ENCODE measurements at places on chromosomes 11 and 22.

DNA sequence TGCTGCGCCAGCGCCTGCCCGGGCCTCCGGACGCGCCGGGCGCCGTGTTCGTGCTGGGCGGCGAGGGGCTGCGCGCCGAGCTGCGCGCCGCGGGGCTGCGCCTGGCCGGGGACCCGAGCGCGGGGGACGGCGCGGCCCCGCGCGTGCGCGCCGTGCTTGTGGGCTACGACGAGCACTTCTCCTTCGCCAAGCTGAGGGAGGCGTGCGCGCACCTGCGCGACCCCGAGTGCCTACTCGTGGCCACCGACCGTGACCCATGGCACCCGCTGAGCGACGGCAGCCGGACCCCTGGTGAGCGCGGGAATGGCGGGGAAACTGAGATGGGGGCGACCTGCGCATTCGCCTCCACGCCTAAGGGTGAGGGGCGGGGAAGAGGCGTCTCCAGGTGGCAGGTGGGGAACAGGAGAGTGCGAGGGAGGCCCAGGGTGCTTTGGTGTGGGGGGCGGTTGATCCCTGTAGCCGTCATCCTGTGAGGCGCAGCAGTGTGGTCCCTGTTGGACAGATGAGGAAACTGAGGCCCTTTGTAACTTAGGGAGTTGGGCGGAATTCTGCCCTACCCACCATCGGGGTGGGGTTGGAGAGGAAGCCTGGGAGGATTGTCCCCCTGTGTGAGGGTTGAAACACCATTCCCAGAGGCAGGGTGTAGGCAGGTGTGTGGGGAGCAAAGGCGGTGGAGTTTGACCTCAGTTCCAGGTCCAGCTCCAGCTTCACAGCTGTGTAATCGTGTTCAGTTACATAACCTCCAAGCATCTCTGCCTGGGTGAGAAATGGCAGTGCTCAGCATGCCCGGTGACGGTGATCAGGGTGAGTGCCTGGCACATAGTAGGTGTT lies 758 bp downstream of the PDXP start:
- no peak for DNase-seq

DNA sequence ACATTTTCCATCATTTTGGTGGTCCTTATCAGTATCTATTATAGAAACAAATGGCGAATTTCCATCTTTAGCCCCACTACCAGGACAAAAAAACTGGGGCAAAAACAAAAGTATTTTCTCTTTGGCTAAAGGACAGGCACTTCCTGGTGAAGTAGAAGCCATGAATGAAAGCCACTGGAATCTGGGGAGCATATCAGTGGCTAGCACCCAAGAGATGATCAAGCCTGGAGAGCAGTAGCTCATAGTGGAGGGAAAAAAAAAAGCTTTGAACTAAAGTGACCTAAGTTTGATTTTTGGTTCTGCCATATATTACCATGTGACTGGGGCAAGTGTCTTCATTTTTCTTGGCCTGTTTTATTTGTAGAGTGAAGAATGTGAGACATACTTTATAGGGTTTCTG lies 272.3 kb downstream of the GUCY1A2 start:
- no peak for DNase-seq

GRCh38 chr22:20751185-20751851 lies 22.6 kb upstream of the SERPIND1 start:
- no peak for DNase-seq

GRCh38 chr11:50174189-50174588 lies 141.5 kb downstream of the OR4C45 start:
- DNase-seq: no peak

DNA sequence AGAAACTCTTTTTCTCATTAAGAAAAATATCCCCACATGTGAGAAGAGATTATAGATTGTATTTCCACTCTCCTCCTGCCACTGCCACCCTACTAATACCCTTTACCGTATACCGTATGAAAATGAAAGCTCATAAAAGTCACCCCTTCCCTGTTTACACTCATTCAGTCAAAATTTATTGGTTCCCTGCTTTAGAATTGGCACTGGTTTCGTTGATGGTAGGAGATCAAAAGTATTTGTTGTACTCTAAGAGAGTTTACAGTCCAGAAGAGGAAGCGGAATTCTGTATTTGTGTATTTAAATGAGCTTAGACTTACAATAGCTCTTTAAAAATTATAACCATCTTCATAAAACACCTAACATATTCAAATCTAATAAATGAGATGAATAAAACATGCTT lies 68.2 kb downstream of the BBOX1 start:
- no peak for DNase-seq

DNA sequence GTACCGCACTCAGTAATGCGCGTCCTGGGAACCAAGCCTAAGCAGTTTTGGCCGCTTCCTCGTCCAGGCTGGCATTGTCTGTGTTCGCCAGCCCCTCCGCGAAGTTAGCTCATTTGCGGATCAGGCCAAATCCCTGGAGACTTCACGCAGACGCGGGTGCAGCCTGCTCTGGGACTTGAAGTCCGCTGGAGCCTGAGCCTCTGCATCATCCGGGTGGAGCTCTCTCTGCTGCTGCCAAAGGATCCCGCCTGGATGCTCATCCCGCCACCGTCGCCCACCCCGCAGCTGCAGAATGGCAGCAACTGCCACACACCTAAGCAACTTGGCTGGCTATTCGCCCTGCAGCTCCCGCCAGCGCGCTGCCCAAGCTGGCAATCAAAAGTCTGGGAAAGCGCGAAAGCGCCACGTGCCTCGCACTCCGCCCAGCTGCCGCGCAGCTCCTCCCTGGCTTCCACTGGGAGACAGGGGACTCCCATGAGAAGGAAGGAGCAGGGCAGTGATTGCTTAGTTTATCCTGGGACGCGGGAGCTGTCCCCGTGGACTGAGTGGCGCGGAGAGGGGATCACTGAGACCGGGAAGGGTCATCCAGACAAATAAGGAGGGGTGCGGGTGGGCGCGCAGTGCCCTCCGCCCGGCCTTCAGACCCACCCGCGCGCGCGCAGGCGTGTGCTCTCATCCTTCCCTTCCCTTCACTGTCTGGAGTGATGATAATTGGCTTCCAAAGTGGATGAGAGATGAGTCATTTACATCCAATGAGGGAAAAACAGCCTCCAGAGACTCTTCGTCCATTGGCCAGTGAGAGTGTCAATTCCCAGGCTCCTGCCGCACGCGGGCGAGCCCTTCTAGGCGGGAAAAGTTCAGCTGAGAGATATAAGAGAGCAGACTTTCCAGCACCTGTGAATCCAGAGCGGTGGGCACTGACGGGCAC lies 23.2 kb upstream of the GLYATL1B start:
- no peak for DNase-seq
